Activated T-helper 2 cell treated with anti-CD3 and anti-CD28 coated beads, Interferon-gamma antibody, Interleukin-2, Interleukin-4, amounts not matched to agents 10 μg/mL and 5 μg/mL and 100 μg/mL, durations not matched to agents 14 hours and 24 hours and 36 hours (primary cell): ENCODE measurements at places on chromosomes 11 and 22.
A peak's percentile ranks its signal among the peaks of the same experiment; 100 is the strongest.

DNA sequence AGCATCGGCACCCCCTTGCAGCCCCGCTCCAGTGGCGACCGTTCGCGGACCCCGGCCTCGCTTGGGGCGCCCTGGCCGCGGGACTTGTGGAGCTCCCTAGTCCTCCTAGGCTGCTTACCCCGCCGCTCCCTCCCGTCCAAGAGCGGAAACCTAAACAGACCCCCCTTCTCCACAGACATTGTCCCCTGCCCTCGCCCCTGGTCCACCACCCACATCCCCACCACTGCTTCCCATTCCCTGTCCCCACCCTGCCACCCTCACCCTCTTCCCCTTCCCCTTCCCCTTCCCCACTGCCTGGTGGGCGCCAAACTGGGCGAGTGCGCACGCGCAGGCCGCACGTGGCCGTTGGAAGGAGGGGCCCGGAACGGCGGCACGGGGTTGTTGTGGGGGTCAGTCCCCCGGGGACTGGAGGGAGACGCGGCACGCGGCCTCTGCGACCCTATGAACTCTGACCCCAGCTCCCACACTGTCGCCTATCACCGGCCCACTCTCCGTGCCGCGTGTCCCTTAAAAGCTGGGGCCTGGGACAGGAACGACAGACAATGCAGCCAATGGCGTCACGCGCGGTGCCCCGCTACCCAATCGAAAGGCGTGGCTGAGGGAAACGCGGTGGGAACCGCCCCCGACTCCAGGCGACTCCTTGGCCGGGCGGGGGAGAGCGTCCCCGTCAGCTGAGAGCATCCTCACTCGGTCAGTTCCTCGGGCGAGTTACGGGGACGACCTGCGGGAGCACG, at the start of gene SNX32:
Gene SNX32 (plus strand): TSS at position 667 of the 734 bp plus-strand sequence. CDS start 103 bp downstream, outside the sequence.
- peak; percentile 95 for DNase-seq

GRCh38 chr11:126332221-126332711, 23.2 kb upstream of the ST3GAL4 start:
- DNase-seq = no peak

GRCh38 chr22:31272522-31273446, 19.5 kb downstream of the PIK3IP1 start:
- DNase-seq = no peak

- no peak for DNase-seq
Measured at GRCh38 chr11:36381015-36381360, 84.9 kb downstream of the PRR5L start.

- DNase-seq = no peak
Measured at GRCh38 chr22:40534379-40535188, 101.9 kb downstream of the MRTFA start.

DNA sequence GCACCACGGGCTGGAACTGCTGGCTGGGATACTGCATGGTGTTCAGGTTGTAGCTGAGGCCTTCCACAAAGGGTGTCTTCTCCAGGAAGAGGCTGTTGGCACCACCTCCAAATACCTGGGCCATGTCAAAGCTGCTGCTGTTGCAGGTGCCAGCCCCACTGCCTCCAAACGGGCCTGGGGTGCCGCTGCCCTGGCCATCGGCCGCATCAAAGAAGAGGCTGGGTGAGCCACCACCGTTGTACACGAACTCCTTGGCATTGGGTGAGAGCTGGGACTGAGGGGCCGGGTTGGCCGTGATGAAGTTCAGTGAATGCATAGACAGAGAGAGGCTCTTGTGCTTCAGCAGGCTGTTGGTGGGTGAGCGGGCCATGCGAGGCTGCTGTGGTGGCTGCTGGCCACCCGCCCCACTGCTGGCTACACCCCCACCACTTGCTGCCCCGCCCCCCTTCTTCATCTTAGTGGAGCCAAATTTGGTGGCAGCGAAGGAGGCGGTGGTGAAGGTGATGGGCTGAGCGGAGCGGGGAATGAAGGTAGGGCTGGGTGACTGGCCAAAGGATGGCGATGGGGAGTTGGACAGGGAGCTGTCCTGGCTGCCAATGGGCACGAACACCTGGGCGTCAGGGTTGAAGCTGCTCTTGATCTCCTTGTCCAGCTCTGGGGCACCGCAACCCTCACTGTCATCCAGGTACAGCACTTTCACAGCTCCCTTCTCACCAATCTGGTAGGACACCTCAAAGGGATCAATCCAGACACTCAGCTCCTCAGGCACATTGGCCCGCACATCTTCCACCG, 10.1 kb downstream of the TOB2 start:
- no peak for DNase-seq

- DNase-seq = no peak
Measured at GRCh38 chr11:93407777-93408401, 77.3 kb downstream of the DEUP1 start.

GRCh38 chr11:65013130-65013887, 651 bp upstream of the ARL2 start:
- DNase-seq = peak; percentile 90

DNA sequence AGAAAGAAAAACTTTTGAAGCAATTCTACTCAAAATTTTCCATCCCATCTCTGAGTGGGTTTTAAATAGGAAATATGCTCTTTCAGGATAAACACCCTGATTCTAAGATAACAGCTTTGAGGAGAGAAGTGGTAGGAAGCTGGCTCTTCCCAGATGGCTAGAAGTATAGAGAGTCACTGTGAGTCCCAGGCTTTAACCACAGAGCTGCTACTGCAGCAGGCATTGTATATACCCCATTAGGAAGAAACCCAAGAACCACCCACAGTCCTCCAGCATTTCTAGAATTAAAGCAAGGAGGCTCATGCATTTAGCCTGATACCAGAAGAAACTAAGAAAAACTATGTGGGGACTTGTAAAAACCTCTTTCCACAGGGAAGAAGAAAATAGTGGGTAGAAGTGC, 1405.6 kb upstream of the TENM4 start:
- no peak for DNase-seq

DNA sequence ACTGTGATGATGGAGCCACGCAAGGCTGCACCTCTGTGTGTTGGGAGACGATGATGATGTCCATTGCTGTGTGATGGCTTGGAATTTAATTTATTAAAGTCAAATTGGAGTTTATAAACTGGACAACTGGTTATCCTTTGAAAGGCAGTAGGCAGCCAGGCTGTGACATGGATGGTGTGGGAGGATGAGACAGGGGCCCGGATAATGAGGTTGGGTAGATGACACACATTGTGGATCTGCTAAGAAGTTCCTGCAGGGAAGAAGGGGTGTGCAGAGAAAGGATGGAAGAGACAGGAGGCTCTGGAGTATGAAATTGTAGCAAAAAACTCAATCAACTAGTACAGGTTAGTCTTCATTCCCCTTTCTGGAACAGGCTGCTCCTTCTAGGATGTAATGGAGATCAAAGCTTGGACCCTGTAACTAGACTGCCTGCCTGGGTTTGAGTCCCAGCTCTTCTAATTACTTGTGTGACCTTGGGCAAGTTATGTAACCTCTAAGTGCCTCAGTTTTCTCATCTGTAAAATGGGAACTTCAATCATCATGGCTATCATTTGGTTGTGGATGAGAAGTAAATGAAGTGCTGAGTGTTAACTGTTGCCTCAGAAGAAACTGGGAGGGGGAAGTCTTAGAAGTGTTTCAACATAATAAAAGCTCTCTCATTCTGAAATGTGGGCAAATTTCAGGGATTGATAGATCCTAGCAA, 4.2 kb upstream of the HINFP start:
- DNase-seq = no peak

- DNase-seq = no peak
Measured at GRCh38 chr22:42287174-42287890, 16.9 kb upstream of the TCF20 start.

- DNase-seq = peak; percentile 83
Measured at GRCh38 chr11:12224537-12224893, 114.1 kb downstream of the MICAL2 start.

DNA sequence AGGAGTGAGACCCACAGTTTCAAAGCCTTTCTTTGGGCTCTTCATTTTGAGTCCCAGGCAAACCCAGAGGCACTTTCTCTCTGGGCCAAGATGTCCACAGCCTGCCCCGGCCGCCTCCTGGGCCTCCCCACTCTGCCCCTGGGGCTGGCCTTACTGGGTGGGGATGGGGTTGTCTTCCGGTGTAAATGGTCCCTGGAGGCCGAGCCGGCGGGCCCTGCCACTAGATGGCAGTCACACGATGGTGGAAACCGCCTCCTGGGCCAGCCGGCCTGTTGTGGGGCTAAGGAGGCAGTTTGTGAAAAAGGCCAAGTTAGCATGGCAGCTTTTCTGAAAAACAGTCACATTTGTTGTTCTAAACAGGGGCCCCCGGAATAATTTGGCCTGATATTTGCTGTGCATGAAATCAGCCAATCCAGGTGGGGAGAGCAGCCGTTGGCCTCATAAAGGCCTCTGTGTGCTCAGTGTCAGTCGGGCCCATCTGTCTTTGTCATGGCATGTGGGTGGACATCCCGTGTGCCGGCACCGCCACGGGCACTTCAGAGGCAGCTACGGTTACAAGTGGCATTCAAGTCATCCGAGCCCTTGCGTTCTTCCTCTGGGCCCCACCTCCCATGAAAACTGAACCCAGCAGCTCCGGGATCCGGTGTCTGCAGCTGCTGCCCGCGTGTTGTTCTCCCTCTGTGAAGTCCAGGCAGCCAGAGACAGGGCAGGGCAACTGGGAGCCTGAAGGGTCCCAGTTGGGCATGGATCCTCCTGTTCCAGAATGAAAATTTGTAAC, 6.5 kb downstream of the MRPL23 start:
- DNase-seq = peak; percentile 8

GRCh38 chr11:76392870-76393269, 11.7 kb downstream of the GVQW3 start:
- DNase-seq = no peak

DNA sequence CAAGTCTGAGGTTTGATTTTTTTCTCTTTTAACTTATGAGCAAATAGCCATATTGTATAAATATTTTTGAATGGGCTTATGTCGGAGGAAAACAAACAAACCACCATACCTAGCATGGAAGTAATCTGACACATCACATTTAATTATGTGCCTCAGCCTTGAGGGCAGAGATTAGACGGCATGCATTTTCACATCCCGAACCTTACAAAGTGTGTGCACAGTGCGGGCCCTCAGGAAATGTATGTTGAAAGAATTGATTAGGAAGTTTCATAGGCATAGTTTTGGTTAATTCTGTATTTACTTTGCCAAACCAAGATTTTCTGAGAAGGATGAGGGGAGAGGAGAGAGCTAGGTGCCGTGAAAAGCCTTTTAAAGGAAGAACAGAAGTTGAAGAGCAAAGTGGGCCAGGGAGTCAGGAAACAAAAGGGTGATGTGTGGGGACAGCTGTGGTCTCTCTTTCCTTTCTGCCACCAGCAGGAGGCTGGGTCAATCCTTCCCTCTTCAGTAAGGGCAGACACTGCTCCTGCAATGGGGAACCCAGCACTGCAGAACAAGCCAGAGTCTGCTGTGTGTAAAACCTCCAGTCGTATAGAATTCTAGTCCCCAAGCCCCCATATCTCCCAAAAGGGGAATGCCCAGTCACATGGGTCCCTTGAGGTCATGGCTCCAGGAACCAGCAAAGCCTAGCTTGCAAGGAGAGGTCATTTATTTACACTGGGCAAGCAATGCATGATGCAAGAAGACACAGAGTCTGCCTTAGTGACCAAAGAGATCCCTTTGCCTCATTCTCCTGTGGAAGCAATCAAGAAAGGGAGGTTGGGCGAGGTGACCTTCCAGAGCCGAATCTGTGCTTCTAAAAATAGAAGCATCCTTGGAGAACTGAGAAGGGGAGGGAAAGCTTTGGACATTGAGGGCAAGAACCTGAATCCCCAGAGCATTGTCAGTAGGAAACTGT, 71.1 kb upstream of the OLFML1 start:
- no peak for DNase-seq

- DNase-seq = no peak
Measured at GRCh38 chr11:59800390-59801025, 10.1 kb downstream of the MRPL16 start.

DNA sequence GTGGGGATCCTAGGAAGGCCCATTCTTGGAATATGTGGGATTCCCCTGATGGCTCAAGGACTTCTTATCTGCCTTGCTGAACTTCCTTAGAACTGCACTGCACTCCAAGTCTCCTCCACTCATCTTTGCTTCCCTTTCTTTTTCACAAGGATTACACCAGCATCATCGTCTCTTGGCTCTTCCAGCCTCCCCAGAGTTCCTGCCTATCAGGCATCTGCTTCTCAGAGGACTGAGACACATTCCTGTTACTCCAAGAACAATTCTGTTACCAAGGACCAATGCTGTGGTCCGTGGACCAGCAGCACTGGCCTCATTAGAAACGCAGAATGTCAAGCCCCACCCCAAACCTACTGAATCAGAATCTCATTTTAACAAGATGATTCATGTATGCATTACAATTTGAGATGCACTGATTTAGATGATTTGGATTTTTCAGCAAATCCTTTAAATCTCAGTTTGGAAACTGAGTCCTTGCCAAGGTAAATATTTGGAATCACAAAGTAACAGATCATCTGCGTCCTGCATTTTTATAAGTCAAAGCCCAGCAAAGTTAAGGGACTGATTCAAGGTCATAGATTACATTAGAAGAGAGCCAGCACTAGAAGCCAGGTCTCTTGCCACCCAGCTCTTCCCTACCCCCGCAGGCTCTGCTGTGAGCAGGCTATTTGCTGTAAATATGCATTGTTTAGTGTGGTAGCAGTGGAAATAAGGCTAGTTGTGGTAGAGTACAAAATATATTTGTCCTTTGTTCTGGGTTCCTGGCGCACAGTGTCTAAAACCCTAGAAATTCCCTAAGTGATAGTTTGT, 110.9 kb downstream of the SWAP70 start:
- no peak for DNase-seq

DNA sequence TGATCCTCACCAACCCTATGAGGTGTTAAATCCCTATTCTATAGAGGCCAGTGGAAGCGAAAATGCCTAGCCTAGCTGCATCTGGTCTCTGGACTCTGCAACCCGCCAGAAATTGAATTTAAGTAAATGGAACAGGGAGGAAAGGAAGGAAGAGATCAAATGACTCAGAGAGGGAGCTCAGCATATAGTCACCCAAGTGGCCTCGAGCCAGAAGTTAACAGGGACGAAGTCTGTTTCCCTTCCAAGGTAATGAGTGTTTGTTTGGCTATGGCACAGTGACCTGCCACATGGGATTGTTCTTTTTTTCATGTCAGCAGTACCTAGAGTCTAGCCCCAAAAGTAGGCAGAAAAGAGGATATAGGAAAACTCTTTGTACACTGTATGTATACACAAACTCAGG, 66.3 kb downstream of the PAK1 start:
- no peak for DNase-seq

- DNase-seq = no peak
Measured at GRCh38 chr11:104678408-104678807, 219.9 kb downstream of the CASP12 start.
